Cardiac septum (tissue), 1 donor: ENCODE measurements at places on chromosomes 12 and 14.

GRCh38 chr14:96554315-96554910 is 52.2 kb downstream of the PAPOLA start:
- no peak for DNase-seq

DNA sequence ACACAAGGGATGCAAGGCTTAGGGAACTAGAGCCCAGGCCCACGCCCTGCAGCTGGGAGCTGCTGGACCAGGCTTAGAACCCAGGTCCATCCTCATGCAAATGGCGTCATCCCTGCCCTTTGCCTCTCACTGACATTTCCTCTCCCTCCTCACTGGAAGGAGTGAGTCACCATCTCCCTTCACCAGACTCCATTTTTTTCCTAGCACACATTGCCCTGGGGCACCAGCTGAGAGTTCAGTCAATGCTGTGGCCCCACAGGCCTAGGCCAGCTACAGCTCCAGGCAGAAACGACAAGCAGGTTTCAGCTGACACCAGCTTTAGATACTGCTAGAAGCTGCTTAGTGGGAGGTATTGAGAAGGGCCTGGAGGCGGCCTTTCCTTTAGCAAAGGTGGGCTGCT is 98.9 kb downstream of the RIMBP2 start:
- no peak for DNase-seq

DNA sequence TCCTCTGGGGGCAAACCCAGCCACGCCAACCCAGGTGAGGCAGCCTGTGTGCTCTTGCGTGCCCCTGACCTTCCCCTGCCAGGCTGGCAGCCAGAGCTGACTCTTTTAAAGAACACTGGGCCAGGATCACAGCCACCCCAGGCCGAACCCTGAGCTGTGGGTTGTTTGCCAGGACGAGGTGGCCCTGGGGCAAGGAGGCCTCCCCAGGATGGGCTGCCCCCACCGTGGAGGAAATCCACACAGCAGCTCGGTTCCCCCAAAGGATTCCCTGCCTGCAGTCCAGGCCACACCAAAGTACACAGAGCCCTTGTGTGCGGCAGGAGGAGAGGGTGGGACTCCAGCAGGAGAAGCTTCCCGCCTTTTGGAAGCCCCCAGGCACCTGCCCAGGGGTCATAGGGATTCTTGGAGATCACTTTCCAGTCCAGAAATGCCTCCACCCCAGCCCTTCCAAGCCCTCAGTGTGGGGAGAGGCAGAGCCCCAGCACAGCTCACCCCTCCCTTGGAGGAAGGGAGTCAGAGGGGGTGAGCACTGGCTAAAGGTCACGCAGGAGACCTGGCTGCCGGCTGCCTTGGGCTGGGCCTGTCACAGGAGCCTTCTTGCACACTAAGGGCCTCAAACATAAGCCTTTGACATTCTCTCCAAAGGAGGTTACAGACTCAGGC is 115.6 kb downstream of the CALM1 start:
- DNase-seq, result no peak

- DNase-seq, result no peak
Observed at GRCh38 chr14:100822532-100823296, 3.2 kb upstream of the MEG3 start.

GRCh38 chr14:55450987-55451386 is 10.6 kb upstream of the TBPL2 start:
- DNase-seq, result no peak

GRCh38 chr12:124216966-124217365 is 77.9 kb upstream of the RFLNA start:
- no peak for DNase-seq

- no peak for DNase-seq
Observed at GRCh38 chr14:56137453-56137807, 19.2 kb downstream of the PELI2 start.

GRCh38 chr12:105454688-105455087 is 124.2 kb downstream of the C12orf75 start:
- DNase-seq, result no peak

- DNase-seq, result no peak
Observed at GRCh38 chr12:131473261-131473660, 237.6 kb upstream of the SFSWAP start.

- no peak for DNase-seq
Observed at GRCh38 chr12:85244561-85244960, 35.5 kb upstream of the ALX1 start.

DNA sequence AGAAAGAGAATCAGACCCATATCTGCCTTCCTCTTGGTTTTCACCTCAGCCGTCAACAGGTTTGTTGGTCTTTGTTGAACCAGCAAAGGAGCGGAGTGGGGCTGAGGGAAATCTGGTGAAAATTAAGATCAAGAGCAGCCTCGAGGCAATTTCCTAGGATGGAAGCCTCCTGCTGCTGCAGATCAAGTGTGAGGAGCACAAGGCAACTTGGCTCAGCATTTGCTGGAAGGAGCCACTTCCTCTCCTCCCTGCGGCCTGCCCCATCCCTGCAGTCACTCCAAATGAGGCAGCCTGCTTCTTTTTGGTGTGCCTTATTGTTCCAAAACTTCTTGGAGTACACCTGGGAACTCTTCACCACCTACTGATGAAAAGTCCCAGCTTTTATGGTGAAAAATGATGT is 4.9 kb downstream of the TC2N start:
- no peak for DNase-seq

- no peak for DNase-seq
Observed at GRCh38 chr14:74085828-74086227, 1.1 kb downstream of the LIN52 start.

GRCh38 chr14:35747379-35747778 is 61.7 kb downstream of the RALGAPA1 start:
- no peak for DNase-seq

GRCh38 chr14:97975962-97976361 is 1178.8 kb downstream of the VRK1 start:
- DNase-seq, result no peak

GRCh38 chr14:82223276-82223675 is 689.6 kb upstream of the SEL1L start:
- no peak for DNase-seq

DNA sequence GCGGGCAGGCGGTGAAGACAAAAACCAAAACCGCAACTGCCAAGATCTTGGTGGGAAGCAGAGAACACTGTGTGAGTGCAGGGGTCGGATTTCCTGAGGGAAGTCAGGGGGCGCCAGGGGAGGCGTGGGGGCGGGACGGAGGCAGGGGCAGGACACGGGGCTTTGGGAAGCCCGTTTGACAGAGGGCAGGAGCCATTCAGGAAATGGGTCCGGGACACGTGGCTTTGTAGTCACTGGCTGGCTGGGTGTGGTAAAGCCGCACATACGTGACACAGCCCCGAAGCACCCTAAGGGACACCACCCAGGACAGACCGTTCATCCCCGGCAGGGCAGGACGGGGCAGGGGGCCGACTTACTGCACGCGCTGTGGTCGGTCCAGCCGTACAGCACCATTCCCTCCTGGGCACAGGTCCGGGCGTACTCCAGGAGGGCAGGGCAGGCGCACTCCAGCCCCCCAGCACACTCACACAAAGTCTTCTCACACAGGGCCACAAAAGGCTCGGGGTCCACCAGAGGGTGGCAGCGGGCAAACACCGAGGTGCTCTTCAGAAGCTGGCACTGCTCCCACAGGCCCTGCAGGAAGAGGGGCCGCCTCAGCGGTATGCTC is 49.4 kb downstream of the VWF start:
- no peak for DNase-seq

- DNase-seq, result no peak
Observed at GRCh38 chr12:51071663-51072062, 11.7 kb downstream of the CSRNP2 start.

- no peak for DNase-seq
Observed at GRCh38 chr12:28800129-28800528, 348.9 kb upstream of the FAR2 start.

DNA sequence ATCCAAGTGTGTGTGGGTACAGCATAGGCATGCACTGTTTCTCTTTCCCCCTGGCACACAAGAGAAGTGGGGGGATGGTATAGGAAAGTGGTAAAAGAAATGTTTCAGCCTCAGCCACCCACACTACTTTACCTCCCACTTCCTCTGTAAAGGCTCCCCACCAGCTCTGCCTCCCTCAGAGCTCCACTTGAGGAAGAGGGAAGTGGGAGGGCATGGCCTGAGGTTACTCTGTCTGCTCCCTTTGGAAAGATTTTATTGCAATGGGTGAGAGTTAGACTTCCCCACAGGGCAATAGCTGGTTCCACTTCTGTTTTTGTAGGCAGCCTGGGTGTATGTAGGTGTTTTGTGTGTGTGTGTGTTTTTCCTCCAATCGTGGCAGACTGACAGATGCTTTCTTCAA is 145.3 kb downstream of the SSPN start:
- no peak for DNase-seq

DNA sequence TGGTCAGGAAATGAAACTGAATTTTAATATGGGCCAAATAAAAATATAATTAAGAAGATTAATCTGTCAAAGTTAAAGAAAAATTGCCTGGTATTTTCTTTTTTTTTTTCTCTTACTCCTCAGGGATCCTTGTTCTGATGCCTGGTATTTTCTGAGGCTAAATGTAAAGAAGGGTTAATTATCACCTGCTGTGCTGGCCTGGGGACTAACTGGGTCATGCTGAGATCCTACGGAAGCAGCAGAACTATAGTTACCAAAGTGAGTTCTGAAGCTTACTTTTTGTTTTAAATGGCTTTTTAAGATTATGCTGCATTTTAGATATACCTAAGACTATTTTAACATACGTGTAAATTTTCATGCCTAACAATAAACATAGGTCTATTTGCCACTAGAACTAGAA is 23.3 kb downstream of the ZC2HC1C start:
- no peak for DNase-seq

GRCh38 chr14:32675433-32675832 is 263.2 kb upstream of the NPAS3 start:
- DNase-seq, result no peak

DNA sequence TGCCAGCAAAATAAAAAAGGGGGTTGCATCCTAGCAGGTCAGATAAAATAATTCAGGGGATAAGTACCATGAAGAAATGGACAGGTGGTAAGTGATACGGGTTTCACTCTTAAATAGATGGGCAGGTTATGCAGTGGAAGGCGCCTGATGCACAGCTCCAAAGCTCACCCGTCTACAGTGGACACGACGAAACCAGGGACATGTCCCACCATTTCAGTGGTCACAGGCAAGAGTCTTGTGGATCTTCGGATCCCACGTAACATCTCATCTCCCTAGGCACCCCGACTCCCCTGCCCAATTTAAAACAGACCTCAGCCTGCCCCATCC is 60.5 kb downstream of the DDX51 start:
- DNase-seq, result no peak

GRCh38 chr12:48779869-48780268 is 9.0 kb downstream of the ADCY6 start:
- peak; percentile 88 for DNase-seq

- DNase-seq, result no peak
Observed at GRCh38 chr14:98725191-98725590, 546.8 kb downstream of the BCL11B start.

DNA sequence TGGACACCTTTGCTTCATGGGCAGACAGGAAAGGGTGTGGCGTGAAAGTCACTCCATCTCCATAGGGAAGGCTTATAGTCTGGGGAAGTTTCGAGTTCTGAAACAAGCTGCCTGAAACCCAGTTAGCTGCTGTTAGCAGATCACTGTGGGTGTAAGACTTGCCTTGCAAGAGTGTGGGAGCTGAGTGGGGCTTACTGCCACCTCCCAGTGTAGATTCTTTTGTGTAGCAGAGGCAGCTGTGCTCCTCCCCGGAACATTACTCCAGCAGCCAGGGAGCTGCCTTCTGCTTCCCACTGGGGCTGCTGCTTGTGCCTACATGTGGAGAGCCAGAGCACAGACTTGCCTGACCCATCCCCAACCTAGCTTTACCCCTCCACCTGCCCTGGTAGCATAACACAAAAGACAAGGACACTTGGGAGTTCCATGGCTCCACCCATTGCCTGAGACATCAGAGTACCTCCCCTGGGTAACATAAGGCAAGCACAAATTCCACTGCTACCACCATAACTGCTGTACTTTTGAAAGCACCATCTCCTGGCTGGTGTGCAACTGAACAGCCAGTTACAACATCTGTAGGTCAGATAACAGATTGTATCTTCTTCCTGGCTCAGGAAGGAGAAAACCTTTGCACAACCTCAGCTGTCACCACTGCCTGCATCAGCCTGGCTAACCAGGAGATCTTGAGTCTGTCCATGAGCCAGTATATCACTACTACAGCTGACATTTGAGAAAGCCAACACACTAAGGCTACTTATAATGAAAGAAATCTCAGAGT is 69.5 kb downstream of the ADAMTS20 start:
- no peak for DNase-seq

DNA sequence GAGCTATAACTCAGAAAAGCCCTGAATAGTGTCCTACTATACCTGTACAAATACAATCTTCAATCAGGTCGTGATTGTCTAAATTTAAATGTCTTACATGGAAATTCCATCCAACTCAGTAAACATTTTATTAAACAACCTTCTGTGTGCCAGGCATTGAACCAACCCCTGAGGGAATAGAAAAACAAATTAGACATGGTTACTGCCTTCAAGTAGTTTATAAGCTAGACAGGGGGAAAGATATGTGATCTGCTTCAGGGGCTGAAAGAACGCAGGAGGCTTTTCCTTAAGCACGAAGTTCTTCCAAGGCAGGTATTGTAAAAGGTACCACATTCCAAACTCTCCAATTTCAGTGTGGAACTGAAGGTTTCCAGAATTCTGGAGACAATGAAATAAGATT is 39.7 kb upstream of the STAB2 start:
- DNase-seq, result no peak

DNA sequence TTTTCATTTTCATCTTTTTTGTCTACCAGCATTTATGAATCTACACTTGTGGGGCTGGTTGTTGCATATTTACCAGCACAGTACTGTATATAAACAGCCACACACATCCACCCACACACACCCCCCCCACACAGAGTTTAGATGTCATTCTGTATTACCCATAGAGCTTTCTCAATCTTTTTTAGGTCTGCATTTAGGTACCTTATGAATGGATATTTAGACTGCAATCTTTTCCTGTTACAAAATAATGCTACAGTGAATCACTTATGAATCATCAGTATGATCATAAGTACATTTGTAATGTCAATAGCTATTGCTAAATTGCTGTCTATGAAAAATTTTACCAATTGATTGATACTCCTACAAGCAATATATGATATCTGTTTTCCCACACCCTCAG is 67.3 kb upstream of the STK38L start:
- no peak for DNase-seq

DNA sequence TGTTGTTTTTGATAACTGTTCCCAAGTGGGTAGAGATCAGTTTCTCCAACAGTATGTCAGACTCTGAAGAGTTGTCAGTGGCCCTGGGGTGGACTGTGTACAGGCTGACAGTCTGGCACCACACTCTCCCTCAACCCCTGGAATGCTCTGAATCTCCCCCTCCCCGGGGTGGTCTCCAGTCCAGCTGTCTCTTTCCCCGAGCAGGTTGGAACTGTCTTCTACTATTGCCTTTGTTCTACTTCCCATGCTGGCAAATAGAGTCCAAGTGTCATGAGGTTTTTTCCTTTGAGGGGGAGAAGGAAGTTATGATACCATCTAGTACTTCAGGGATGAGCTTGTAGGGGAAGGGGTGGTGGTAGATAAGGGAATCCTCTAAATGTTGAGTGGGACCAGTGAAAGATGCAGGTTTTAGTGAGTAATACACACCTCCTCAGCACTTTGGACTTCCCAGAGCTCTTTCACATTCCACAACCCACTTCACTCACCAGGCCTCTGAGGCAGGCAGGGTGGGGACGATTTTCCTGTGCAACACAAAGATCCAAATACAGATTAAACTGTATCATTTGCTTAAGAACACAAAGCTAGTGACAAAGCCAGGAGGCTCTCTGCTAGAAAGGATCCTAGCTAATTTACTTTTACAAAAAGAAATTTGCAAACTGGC is 170.7 kb upstream of the GZMB start:
- DNase-seq, result no peak
